ENCODE measurements at places on chromosomes 16 and 17.

GRCh38 chr17:57557834-57558681 lies 187.0 kb downstream of the CCDC182 start:
- DNase-seq: peak; percentile 63

GRCh38 chr16:29820730-29821642 lies 724 bp downstream of the MVP start:
- DNase-seq: no peak

GRCh38 chr17:61040666-61041065 lies 359.0 kb upstream of the TBX2 start:
- no peak for DNase-seq

- DNase-seq: peak; percentile 66
These were observed 246.9 kb downstream of the PRKCA start for GRCh38 chr17:66549311-66549704.

- DNase-seq: no peak
These were observed 232.0 kb downstream of the ENGASE start for GRCh38 chr17:79306424-79307318.

- DNase-seq: no peak
These were observed 19.1 kb downstream of the TRARG1 start for GRCh38 chr17:1298606-1299005.

DNA sequence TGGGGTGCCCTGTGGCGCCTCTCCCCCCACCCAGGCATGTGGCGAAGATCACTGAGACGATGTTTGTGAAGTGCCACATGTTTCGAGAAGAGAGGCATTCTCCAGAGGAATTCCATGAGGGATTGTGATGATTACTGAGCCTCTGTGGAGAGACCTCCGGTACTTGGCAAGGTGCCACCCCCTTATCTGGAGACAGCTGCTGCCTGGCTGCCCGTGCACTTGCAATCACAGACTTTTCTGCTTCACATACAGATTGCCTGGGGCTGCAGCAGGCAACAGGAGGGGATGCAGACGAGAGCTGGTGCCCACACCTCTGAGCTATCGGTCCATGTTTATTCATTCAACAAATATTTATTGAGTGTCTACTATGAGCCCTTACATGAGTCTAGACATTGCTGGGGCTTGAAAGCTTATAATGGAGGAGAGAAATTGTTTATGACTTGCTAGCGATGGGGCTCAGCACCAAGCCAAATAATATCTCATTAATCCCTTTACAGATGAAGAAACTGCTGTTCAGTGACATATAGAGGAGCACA lies 317.2 kb upstream of the ZFHX3 start:
- DNase-seq: no peak

DNA sequence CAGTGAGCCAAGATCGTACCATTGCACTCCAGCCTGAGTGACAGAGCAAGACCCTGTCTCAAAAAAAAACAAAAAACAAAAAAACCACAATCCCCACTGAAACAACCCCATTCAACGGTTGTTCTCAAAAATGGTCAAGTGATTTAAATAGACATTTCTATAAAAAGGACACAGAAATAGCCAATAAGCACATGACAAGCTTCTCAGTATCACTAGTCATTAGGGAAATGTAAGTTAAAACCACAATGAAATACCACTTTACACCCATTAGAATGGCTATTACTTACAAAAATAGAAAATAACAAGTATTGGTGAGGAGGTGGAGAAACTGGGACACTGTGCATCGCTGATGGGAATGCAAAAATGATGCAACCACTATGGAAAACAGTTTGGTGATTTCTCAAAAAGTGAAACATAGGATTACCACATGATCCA lies 26.6 kb upstream of the MYLK3 start:
- DNase-seq: no peak

DNA sequence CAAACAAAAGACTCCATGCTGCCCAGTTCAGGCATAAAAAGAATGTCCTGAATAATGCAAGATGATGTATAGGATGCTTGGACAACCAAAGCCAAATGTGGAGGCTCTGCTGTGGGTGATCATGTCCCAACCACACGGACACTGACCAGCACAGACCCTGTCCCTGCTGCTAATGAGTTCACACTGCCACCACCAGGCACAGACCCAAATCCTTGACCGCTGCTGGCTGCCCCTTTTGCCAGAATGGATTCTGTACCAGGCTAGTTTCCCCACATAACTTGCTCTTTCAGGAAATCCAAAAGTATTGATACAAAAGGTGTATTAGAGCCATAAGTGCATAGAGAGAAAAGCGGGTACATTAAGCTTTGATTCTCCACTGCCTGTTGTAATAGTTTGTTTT lies 60.9 kb downstream of the XYLT1 start:
- DNase-seq: no peak

- no peak for DNase-seq
These were observed 230.6 kb upstream of the HSBP1 start for GRCh38 chr16:83577078-83577745.

GRCh38 chr16:1272453-1273198 lies 16.8 kb downstream of the TPSD1 start:
- DNase-seq: no peak

DNA sequence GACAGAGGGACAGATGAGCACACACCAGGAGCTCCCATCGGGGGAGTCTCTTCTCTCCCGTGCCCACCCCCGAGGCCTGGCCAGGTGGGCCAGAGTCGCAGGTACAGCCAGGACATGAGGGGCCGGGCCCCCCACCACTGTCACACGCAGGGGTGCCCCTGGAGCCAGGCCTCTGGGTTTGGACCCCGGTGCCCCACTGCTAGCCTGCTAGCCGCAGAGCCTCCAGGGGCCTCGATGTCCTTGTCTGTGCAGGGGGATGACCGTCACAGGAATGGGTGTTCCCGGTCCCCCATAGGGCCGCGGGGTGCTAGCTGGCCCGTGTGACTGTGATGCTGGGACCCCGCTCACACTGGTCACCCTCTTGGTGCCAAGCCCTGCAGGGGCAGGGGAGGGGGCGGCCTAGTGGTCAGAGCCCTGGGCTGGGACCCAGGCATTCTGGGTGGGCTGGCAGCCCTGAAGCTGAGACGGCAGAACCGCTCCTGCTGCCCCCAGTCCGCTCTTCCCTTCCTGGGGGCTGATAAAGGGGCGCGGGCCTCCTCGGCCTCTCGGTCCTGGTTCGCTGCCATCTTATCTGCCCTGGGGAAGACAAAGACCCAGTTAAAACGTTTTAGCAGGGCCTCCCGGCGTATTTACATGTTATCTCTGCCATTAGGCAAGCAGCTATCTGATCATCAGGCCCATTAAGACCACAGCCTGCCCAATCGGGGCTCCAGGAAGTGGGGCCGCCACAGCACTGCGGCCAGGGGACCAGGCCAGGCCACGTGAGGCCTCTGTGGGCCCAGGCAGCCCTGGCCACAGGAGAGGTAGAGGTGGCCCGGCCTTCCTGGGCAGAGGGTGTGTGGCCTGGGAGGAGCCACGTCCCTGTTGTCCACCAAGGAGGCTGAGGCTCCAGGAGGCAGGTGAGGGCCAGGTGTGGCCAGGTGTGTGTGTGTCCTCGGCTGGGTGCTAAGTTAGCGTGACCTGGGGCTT lies 57.2 kb upstream of the ZC3H18 start:
- DNase-seq: no peak

GRCh38 chr16:57133886-57134285 lies 41.5 kb downstream of the CPNE2 start:
- no peak for DNase-seq

GRCh38 chr16:16915771-16916170 lies 536.8 kb downstream of the NPIPA7 start:
- no peak for DNase-seq

GRCh38 chr17:29885031-29885640 lies 44.9 kb downstream of the SSH2 start:
- DNase-seq: no peak

- no peak for DNase-seq
These were observed 51.4 kb upstream of the CDR2 start for GRCh38 chr16:22425847-22426246.

DNA sequence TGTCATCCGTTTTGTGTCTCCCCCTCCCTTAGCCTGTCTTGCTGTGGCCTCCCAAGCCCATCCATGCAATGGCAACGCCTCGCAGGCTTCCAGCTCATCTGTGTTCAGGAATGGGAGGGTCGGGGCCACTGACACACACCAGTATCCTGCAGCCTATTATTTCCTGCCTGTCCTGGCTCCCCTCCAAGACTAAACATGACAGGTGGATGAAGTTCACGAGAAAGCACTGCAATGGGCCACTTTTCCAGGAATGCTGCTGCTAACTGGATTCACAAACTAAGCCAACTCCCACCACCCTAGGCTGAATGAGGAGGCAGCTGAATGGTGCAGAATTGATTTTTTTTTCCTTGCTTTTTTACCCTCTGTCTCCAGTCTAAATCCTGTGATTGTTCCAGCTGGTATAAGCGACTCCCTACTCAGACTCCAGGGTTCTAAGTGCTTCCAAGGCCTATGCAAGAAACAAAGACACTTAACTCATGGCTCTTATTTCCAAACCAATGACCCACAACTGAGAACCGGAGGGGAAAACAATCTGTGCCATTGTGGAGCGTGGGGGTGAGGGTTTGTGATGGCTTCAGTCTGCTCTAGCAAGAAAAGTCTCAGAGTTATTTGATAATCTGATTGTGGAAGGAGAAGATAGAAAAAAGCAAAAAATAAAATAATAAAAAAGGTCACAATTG lies 23.3 kb downstream of the TMEM100 start:
- DNase-seq: no peak
